ENCODE measurements at places on chromosomes 1 and 21.

- DNase-seq = no peak
Observed at GRCh38 chr1:90919190-90919719, 102.6 kb downstream of the ZNF644 start.

DNA sequence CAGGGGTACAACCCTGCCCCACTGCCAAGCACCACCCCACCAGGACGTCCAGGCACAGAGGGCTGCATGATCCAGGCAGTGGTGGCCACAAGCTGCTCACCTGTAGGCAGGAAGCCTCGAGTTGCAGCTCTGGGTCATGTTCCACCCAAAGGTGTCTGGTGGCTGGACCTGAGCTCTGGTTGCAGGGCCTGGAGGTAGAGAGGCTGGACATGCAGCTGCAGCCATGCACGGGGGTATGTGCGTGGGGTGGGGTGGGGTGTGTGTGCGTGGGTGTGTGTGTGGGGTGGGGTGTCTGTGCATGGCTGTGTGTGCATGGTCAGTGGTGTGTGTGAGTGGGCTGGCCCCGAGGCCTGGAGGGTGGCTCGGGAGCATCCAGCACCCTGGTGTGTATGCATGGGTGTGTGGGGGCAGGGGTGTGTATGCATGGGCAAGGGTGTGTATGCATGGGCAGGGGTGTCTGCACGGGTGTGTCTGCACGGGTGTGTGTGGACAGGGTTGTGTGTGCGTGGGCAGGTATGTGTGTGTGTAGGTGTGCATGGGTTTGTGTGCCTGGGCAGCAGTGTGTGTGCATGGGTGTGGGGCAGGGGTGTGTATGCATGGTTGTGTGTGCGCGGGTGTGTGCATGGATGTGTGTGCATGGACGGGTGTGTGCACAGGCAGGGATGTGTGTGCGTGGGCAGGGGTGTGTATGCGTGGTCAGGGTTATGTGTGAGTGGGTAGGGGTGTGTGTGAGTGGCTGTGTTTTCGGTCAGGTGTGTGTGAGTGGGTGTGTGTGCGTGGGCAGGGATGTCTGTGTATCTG lies 15.6 kb downstream of the ARHGEF16 start:
- DNase-seq = no peak

DNA sequence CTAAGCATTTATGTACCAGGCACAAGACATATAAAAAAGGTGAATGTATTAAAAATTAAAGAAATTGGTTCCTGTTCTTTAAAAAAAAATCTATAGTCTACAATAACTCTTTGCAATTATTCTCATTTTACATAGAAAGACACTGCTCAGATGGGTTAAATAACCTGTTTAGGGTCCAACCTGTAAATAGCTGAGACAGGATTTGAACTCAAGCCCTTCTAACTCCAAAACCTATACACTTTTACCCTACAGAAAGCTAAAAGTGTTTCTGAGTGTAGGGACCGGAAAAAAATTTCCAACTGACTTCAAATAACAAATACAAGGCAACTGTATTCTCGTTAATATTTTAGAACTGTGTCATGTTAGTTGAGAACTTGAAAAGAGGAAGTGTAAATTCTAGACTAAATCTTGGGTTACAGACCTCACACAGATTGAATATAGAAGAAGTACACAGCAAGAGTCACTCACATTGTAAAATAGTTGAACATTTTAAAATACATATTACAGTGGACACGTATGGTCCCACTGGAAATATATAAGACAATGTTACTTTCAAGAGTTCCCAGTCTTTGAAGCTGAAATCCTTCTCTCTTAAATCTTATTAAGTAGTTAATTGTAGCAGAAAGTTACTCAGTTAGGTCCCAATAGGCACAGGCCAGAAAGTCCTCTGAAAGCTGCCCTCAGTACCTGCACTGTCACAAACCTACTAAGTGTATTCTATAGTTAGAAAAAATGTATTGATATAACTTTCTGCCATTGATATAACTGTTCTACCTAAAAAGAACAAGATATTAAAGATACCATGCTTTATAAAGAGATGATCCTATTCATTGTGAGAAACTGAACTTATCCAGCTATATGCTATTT lies 7.3 kb downstream of the EDEM3 start:
- no peak for DNase-seq

- no peak for DNase-seq
Observed at GRCh38 chr1:162696286-162696862, 64.1 kb downstream of the DDR2 start.

DNA sequence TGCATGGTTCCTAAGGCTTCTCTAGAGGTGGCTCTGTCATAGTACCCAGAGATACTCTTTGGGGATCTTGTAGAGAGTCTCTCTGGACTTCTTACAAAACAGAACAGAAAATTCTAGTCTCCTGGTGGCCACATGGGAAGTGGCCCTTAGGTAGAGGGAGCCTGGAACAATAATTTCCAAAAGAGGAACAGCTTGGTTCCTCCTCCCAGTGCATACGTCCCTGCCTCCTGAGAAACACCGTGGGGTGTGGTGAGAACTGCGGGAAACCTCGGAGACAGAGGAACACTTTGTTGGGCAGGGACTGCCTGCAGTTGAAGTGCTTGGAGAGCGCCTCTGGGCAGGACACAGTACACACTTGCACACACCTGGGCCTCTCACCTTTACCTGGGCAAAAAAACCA lies 38.8 kb upstream of the EPHA8 start:
- no peak for DNase-seq

DNA sequence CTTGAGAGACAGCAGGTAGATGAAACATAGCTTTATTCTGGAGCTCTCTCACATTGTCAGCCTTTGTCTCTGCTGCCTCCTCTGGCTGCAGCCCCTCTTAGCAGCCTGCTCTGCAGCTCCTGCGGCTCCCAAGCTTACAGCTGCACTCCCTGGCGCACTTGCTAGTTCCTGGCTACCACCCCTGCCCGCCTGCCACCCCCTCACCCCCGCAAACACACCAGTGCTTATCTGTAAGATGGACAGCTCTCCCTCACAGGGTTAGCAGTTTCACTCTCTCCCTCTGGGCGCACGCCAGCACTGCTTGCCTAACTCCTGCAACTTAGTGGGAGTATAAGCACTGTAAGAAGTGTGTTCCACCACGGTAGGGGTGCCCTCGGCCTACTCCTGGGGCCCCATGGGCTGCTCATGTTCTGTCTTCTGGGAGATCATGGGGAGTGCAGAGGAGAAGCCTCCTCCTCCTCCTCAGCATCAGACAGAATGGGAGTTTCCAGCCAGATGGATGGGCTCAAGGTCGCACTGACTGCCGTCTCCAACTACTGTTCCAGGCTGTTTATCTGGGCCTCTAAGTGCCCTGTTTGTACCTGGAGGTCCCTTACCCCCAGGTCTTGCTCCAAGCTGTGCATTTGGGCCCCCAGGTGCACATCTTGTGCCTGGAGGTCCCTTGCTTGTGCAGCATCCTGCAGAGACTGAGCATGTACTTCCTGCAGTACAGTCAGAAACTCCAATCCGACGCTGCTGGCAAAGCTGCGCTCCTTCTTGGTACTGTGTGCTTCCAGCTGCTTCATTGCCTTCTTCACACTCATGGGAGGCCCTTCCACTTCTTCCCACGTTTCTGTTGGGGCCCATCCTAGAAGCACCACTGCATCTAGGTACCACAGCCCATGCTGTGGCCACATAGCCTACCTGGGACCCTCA lies 1388.1 kb downstream of the AMY1C start:
- no peak for DNase-seq

- DNase-seq = no peak
Observed at GRCh38 chr1:67676287-67676686, 8.7 kb upstream of the GADD45A start.

GRCh38 chr1:30516485-30516858 lies 206.9 kb downstream of the MATN1 start:
- no peak for DNase-seq
